IPS DF 19.7 (cell line): ENCODE measurements at places on chromosomes 2 and 18.
A peak's percentile ranks its signal among the peaks of the same experiment; 100 is the strongest.

GRCh38 chr2:74502720-74503505 lies 3.5 kb upstream of the LBX2 start:
- no peak for DNase-seq

DNA sequence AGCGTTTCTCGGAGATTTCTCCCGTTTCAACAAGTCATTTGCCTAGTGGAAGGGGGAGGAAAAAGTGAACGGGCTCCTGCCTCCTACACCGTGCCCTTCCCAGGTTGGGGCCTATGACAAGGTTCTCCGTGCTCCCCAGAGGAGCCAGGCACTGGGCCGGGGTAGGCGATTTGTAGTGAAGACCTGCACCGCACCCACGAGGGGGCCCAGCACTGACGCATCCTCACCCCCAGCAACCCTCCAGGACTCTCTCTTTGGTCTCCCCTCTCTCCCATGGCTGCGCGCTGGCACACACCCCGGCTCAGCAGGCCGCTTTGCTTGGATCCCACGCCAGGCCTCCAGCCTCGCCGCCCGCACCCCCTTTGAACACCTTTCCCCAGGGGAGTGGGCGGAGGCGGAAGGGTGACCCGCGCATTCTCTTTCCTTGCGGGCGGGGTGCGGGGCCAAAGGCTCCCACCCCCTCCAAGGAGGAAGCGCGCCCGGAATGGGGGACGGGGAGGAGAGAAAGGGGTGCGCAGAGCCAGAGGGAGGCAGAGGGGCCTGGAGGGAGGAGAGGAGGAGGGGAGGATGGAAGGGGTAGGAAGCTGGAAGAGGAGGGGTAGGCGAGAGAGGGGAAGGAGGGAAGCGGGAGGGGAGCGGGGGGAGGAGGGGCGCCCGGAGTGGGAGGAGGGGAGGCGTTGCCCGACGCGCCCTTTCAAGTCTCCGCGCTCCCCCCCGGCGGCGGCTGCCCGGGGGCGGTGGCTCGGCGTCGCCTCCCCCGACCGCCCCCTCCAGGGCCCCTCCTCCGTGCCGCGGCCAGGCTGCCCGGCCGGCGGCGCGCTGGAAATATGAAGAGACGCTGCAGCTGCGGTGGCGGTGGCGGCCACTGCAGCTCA lies at the start of gene APCDD1:
TSS of gene APCDD1 (plus strand) at position 830 of the 875 bp plus-strand sequence. CDS start 347 bp downstream, outside the sequence.
- no peak for DNase-seq

GRCh38 chr2:161434118-161434517 lies 18.0 kb downstream of the TBR1 start:
- no peak for DNase-seq

DNA sequence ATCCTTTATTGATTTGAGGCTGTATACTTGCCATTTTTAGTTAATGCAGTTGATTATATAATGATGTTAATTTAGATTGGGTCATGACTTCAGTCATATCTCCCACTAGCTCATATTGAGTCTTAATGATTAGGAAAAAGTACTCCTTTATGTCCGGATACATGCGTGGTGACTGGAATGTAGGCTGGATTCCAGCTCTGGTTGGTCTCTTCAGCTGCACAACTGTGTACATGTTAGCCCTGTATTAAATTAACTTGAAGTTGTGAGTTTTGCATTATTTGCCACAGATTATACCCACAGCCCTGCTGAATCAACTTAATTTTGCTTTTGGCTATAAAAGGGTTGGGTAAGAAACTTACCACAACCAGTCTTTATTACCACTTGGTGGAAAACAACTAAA lies 22.5 kb downstream of the MOB4 start:
- no peak for DNase-seq

DNA sequence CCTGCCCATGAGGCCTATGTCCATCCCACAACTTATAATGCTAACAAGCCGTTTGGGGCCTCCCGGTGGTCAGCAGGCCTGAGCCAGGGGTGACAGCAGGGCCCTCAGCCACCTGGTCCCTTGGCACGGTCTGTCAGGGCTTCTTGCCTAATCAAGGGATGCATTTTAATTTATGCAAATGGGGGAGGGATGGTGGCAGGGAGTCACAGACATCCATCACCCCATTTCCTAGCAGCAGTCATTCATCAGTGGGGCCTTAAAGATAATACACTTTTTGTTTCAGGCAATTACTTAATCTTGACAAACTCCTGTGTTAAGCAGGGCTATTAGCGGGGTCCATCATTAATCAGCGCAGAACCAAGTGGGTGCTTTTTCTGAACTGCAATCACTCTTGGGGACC lies 174.5 kb downstream of the GLI2 start:
- no peak for DNase-seq

GRCh38 chr2:20411361-20411894 lies 35.4 kb upstream of the RHOB start:
- DNase-seq, result peak; percentile 67

GRCh38 chr18:76581261-76581660 lies 86.2 kb upstream of the ZNF516 start:
- no peak for DNase-seq

DNA sequence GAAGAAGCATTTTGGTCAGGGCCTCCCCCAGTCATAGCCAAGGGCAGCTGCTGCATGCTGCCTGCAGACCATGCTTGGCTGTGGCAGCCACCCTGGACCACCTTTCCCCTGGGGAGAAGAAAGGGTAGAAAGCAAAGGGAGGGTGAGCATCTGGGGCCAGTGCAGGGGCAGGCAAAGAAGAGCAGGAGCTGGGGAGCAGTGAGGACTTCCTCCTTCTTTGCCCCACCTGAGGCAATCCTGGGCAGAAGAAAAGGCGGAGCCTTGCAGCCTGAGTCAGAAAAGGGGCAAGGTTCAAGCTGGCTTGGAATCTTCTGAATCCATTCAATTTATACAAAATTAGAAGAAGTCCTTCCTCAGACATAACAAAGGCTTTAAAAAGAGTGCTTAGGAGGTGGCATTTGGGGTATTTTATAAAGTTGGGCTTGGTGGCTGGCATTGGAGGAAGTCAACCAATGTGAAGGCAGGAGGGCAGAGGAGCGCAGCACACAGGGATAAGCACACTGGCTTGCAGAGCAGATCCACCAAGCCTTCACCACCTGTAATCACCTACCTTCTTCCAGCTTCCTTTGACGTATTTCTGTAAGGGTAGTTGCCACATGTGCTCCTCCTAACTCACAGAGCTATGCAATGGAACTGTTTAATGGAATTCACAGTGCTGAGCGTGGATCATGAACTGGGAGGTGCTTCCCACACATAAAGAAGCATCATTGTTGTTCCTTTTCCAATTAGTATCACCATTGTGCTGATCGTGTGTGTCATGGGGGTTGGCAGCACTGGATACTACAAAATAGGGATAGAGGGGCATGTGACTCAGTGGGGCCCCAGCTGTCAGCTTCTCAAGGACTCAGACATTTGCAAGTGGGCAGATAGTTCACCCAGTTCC lies 154.4 kb upstream of the EPAS1 start:
- no peak for DNase-seq

DNA sequence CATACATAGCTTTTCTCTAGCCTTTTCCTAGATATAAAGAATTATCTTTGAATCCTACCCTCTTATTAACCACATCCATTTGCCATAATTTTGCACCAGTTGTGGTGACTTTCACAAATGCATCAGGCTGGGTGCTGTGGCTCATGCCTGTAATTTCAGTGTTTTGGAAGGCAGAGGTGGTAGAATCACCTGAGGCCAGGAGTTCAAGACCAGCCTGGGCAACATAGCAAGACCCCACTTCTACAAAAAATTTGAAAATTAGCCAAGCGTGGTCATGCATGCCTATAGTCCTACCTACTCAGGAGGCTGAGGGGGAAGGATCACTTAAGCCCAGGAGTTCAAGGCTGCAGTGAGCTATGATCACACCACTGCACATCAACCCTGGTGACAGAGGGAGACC lies 672.4 kb upstream of the CHAC2 start:
- no peak for DNase-seq

DNA sequence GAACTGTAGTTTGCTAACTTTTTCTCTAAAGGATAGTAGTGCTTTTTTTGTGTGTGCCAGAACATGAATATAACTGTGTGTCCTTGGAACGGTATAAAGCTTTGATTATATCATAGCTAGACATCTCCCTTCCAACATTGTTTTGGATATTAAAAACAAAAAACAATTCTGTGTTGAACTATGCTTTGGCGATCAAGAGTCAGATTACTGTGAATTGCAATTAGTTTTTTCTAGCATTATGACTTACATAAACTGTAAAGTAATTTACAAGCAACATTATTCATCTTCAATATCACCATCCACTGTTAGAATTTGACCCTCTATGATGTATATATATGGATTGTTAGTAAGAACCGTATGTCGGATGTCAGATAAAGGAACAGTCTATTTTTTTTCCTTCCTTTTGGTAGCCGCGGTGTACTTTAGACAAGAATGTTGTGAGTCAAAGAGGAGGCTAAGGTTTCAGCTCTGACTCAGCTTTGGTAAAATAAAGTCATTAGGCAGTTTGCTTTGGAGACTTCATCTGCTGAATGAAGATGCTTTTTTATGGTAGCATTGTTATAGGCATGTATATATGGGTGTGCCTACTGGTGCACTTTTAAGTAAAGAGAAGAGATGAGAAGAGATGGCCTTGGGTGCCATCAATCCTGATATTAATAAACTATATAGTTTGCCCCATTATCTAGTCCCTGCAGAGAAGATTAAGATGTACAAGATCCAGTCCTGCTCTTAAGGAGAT lies 76.4 kb downstream of the LTBP1 start:
- DNase-seq, result no peak

DNA sequence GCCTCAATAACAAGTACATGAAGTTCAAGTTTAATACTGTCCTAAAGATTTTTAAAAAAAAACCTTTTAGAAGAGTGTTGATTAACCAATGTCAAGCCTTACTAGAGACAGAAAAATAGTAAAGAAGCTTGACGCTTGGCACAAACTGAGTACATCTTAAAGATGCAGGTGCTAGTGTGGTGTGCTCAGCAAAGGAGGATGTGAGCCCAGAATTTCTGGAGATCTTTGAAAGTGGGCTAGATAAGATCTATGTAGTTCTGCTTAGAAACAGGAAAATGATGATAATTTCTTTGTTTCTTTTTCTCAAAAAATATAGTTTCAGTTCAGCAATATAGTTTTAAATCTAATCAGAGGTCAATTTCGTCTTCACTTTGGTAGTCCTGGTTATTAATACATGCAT lies 118.3 kb upstream of the KLHL14 start:
- DNase-seq, result no peak

DNA sequence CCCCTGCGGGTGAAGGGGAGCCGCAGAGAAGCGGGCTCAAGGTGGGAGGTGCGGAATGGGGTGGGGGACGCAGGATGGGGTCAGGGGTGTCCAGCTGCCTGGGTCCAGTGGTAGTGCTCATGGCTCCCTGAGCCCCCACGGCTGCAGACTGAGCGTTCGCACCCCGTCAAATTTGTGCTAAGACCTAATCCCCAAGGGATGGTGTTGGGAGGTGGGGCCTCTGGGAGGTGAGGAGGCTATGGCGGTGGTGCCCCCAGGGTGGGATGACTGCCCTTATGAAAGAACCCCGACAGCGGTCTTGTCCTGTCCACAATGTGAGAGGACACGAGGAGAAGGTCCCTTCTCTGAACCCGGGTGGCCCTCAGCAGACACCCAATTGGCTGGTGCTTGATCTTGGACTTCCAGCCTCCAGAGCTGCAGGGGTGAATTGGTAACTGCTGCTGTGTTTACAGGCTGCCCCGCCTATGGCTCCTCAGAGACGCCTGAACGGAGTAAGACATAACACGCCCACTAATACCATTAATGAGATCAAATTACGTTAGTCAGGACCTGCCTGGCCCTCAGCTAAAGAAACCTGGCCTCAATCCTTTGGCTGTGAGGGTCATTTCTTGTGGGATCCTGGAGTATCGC lies 42.6 kb downstream of the PXDN start:
- no peak for DNase-seq

DNA sequence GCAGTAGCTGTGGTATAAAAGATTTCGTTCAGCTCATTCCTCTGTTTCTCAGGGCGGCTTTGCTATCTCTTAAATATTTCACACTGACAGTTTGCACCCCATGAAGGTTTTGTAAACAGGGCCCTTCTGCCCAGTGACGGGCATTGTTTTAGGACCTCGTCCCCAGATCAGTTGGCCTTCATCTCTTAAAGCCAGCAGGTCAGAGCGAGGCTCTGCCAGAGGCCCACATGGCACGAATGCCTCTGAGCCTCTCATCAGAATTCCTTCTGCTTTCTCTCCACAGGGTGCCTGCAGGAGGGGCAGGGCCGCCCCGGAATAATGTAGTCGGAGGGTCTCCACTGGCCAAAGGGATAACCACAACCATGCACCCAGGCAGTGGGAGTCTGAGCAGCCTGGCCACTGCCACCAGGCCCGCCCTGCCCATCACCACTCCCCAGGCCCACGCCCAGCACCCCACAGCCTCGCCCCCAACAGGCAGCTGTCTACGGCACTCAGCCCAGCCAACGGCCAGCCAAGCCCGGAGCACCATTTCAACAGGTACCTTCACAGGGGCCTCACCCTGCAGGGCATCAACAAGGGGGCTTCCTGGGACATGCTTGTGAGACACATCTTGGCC lies 177.0 kb downstream of the SEPTIN10 start:
- no peak for DNase-seq

DNA sequence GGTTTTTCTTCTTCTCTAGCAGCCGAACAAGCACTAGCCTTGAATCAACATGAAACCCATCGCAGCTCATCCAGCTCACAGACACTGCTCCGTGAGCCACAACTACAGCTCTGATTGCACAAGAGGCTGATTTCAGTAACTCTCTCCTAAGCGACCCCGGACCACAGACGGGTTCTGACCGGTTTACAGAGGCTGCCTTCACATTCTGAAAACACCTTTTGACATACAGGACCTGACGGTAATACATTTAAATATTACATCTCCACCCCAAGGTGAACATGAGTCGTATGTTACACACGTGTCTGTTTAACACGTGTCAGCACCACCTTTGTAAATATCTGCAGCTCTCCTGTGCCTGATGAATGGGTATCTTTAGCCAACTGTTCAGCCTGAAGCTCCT lies 120.7 kb downstream of the TMEM18 start:
- DNase-seq, result no peak

DNA sequence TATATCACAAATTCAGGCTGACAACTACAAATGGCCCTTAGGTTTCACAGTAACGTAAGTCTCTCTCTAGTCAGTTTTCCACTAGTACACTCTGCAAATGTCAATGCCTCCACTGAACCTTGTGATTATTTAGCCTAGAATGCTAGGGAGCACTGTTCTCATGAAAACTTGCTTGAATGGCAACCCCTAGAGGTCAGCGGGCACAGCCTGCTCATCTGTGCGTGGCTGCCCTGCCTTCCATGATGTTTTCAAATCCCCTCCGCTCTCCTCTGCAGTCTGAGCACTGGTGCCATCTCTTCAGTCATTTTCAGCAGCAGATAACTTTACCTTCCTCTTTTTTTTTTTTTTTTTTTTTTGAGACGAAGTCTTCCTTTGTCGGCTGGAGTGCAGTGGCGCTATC lies 84.1 kb upstream of the GULP1 start:
- DNase-seq, result no peak

- no peak for DNase-seq
Measured at GRCh38 chr2:143843686-143844085, 676.2 kb downstream of the ZEB2 start.

GRCh38 chr2:52311862-52312261 lies 1279.9 kb upstream of the NRXN1 start:
- peak; percentile 20 for DNase-seq

- DNase-seq, result no peak
Measured at GRCh38 chr18:59273759-59274532, 692 bp upstream of the RAX start.
